ENCODE measurements at places on chromosomes 12 and 14.

- DNase-seq, result no peak
Observed at GRCh38 chr14:91387169-91387835, 30.3 kb downstream of the CCDC88C start.

- no peak for DNase-seq
Observed at GRCh38 chr14:75563931-75564330, 14.5 kb upstream of the FLVCR2 start.

- no peak for DNase-seq
Observed at GRCh38 chr12:14284184-14284722, 81.2 kb upstream of the ATF7IP start.

DNA sequence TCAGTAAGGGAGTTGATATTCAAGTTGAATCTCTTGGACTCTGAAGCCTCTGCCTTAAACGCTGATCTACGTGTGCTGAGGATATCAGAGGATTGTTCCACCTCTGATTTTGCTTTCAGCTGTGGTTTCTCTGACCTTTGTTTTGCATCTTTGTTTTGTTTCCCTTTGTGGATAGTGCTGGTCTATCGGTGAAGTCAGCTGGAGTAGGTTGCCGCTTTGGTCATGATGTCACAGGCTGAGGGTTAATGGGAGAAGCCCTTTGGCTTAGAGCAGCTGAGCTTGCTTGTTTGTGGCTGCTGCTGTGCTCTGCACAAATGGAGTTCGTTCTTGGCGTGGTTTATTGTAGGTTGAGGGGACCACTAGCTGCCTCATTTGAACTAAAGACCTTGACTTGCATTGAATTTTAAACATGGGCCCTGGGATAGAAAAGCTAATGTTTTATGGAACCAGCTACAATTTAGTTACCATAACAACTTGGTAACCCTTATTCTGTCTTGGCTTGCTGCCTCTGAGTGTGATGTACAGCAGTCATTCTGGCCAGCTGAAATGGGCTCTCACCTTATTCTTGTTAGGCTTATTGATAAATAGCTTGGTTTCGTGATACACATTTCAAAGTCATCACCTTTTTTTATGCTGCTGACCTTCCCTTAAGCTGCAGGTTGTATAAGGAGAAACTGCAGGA, 284.5 kb upstream of the E2F7 start:
- DNase-seq, result no peak

GRCh38 chr14:79583738-79584408, 627.4 kb downstream of the DIO2 start:
- no peak for DNase-seq

All from stimulated activated CD4-positive, alpha-beta T cell treated with anti-CD3 and anti-CD28 coated beads, TNF-alpha, amount 100 ng/mL, for 1 hour (primary cell).